ENCODE measurements at places on chromosomes 3 and 15. TPM values are rescaled to one million over a fixed set of nuclear protein-coding genes. Genes with fewer than 3 reads are reported as not detected.

TEX55 gene
- total RNA-seq, result not detected

MUC20 gene
- 0.30 TPM for total RNA-seq

MGLL gene
- 0.49 TPM for total RNA-seq

LEKR1 gene
- 0.37 TPM for total RNA-seq

LRRC34 gene
- total RNA-seq, result 3.8 TPM

OCA2 gene
- not detected for total RNA-seq

SLC24A5 gene
- not detected for total RNA-seq

MEIS2 gene
- not detected for total RNA-seq

MYH15 gene
- 0.09 TPM for total RNA-seq

AADAC gene
- not detected for total RNA-seq

HCN4 gene
- total RNA-seq, result not detected

CATSPER2 gene
- 2.2 TPM for total RNA-seq

CALML4 gene
- 9.2 TPM for total RNA-seq

IL5RA gene
- total RNA-seq, result 0.30 TPM

DNA sequence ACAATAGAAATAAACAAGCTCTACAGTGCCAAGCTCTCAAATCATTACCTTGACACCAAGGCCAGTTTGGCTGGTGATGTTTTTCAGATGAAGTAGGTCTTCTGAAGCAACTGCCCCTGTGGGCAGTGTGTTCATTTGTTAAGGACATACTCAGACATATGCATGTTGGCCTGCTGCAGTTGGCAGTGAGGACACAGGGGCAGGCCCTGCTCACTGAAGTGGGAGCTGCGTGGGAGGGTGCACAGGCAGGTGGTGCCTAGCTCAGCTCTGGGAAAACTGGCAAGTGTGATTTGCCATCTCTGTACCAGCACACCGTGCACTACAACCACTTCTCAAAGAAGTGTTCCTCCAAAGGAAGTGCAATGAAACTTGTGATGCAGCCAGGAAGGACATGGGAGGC is 28.5 kb upstream of the SNRK start:
- no peak for DNase-seq

DNA sequence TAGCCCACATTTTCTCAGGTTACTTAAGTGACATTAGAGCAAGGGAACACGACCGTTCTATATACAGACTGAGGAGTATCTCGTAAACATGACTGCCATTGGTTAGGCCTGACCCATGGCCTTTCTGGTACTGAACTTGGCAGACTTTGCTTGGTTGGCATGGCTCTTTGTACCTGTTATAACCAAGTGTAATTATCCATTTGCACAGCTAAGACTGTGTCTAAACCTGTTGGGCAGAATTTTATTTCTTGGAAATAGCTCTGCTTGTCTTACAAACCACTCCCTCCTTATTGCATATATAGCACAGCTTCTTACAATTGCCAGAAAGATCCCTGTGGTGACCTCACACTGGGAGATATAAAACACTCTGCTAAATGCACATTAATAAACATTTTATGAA is 106.9 kb downstream of the P2RY1 start:
- DNase-seq, result no peak

DNA sequence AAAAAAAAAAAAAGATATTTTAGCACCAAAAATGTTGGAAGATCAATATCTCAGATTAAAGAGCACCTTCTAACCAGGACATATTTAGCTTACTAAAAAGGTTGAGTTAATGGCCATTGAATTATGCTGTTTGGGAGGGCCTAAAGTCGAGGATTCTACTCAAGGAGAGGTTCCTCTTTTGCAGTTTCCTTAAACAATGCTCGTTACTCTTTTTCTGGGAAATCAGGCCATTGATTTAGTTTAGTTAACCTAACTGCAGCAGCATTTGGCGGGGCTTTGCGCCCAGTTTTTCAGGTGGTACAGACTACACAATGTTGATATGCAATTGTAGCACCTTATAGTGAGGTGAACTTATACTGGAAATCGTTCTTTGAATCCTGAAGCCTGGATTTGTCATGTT is 6.8 kb downstream of the ABHD2 start:
- no peak for DNase-seq

- no peak for DNase-seq
Observed at GRCh38 chr3:136974670-136975069, 16.9 kb downstream of the IL20RB start.

- peak; percentile 61 for DNase-seq
Observed at GRCh38 chr15:31342781-31343626, 16.4 kb downstream of the KLF13 start.

- peak; percentile 44 for DNase-seq
Observed at GRCh38 chr3:16382845-16383244, 117.8 kb downstream of the OXNAD1 start.

GRCh38 chr3:171372694-171373093 is 87.5 kb downstream of the TNIK start:
- no peak for DNase-seq

- DNase-seq, result peak; percentile 70
Observed at GRCh38 chr15:29268706-29269484, 727 bp downstream of the NSMCE3 start.

DNA sequence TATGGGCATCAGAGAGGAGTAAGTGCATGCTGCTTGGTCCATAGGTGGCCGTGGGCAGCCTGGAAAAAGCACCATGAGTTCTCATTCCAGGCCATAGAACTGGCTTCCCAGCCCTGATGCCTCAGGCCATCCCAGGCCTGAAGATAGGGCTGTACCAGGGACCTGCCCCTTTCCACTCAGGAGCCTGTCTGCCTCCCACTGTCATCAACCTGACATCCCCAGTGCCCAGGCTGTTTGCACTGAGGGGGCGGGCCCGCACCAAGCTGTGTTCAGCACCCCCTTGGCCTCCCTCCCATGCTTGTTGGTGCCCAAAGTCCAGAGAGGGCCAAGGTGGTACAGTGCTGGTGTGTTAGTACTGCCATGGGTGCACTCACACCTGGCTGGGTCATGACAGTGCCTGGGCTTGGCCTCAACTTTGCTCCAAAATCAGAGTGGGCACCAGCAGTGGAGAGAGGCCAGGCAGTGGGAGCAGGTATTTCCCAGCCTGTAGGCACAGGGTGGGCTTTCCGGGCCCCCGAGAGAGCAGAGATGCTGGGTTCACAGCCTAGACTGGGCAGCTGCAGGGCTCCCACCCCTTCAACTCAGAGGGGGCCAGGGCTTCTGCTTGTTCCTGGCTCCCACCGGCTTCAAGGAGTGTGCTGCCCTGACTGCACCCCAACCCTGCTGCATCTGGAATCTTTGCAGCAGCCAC is 556.1 kb downstream of the SI start:
- no peak for DNase-seq

- peak; percentile 83 for DNase-seq
Observed at GRCh38 chr3:13414040-13414729, 5.9 kb downstream of the NUP210 start.

DNA sequence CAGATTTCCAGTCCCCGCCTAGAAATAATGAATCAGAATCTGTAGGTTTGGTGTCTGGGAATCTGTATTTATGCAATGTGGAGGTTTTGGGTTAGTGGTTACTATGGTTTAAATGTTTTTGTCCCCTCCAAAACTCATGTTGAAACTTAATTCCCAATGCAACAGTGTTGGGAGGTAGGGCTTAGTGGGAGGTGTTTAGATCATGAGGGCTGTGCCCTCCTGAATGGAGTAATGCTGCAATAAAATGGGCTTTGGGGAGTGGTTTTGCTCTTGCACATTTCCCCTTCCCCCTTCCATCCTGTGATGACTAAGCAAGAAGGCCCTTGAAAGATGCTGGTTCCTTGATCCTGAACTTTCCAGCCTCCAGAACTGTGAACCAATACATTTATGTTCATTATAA is 9.2 kb upstream of the RFC4 start:
- no peak for DNase-seq

- no peak for DNase-seq
Observed at GRCh38 chr3:120850381-120851295, 57.4 kb upstream of the STXBP5L start.

DNA sequence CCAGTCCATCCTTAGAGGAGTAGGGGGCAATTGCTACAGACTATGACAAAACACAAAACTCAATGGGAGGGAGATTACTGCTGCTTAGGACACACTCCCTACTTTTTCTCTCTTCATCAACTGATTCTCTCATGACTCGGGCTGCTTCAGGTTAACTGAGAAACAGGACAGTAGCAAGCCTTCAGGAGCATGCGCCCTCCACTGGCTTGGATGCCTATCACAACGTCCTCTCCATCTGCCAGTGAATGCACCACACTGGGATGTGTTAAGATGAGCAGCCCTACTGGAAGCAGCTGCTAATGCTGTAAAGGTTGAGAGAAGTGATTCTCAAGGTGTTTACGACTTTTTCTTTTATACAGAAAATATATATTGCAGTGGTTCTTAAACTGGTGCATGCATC is 542.3 kb downstream of the EDEM1 start:
- no peak for DNase-seq

GRCh38 chr3:158221426-158221825 is 111.5 kb downstream of the RSRC1 start:
- DNase-seq, result no peak

GRCh38 chr3:12983319-12983718 is 89.9 kb downstream of the IQSEC1 start:
- DNase-seq, result no peak

GRCh38 chr3:56119575-56120349 is 348.5 kb downstream of the ERC2 start:
- DNase-seq, result no peak

- DNase-seq, result peak; percentile 38
Observed at GRCh38 chr3:149224736-149225594, 3.3 kb upstream of the CP start.

- DNase-seq, result no peak
Observed at GRCh38 chr3:149296972-149297371, 36.5 kb downstream of the TM4SF18 start.

DNA sequence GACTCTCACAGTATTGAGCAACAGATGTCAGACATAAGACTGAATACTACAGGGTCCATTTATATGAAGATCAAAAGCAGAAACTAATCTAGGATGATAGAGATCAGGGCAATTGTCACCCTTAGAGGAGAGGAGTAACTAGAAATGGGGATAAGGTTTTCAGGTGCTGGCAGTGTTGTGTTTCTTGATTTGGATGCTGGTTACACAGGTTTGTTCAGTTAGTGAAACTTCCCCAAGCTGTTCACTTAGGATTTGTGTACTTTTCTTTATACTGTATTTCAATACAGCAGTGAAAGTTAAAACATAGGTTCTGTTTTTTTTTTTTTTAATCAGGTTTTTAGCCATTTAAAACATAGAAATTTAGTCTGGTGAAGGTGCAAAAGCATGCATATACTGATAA is 39.1 kb upstream of the CMTM7 start:
- no peak for DNase-seq

DNA sequence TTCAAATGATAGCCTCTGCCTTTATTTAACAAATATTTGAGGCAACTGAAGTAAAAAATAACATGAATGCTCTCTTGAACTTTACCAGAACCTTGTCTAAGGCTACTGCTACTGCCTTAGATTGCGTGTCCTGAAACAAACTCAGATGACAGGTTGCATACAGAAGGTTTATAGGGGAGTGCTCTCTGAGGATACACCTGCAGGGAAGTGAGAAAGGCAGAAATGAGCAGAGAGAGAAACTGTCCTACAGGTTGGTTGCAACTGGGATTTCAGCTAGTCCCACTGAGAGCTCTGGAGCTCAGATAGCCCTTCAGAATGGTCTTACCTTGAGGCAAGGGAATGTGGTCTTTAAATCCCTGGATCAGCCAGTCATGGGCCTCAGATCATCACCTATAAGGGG is 165.5 kb downstream of the IL5RA start:
- DNase-seq, result no peak

- DNase-seq, result no peak
Observed at GRCh38 chr3:18044971-18045880, 302.8 kb upstream of the TBC1D5 start.

GRCh38 chr15:101528108-101528916 is 38.8 kb upstream of the PCSK6 start:
- no peak for DNase-seq

GRCh38 chr3:71956716-71957115 is 171.8 kb upstream of the PROK2 start:
- no peak for DNase-seq

- no peak for DNase-seq
Observed at GRCh38 chr3:171354049-171354705, 106.0 kb downstream of the TNIK start.

- peak; percentile 16 for DNase-seq
Observed at GRCh38 chr3:172846103-172846561, 95.6 kb downstream of the ECT2 start.

DNA sequence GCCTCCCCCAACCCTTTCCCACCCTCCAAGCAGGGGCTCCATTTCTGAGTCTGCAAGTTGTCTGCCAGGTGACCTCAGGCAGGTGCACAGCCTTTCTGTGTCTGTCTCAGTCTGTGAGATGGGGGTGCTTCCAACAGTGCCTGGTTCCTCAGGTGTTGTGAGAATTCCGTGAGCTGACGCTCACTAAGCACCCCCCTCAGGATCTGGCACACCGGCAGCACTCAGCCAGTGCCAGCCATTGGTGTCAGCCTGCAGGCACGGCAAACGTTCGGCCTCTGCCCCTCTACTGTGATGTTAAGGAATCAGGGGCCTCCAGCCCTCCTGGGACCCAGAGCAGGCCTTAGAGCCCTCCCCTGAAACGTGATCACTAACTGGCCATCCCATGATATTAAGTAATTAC is 2.4 kb downstream of the KLF15 start:
- no peak for DNase-seq

- DNase-seq, result no peak
Observed at GRCh38 chr3:195836476-195837135, 24.9 kb upstream of the MUC4 start.

- DNase-seq, result no peak
Observed at GRCh38 chr3:132381348-132381944, 35.9 kb upstream of the DNAJC13 start.

DNA sequence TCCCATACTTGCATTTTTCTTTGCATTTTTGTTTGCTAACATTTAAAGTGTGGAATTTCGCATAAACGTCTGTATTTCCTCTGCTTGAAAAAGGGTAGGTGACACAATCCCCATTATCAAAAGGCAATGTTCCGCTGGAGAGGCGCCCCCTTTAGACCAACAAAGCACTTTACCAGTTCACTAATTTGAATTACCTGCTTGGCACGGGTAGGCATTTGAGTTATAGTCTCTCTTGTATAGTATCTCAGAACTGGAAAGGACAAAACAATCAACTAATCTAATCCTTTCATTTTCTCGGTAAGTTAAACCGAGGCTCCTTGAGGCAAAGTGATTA is 775 bp upstream of the CCDC39 start:
- DNase-seq, result peak; percentile 59

- no peak for DNase-seq
Observed at GRCh38 chr3:39429466-39429865, 22.9 kb downstream of the RPSA start.

- no peak for DNase-seq
Observed at GRCh38 chr3:55305696-55306485, 181.2 kb downstream of the WNT5A start.

DNA sequence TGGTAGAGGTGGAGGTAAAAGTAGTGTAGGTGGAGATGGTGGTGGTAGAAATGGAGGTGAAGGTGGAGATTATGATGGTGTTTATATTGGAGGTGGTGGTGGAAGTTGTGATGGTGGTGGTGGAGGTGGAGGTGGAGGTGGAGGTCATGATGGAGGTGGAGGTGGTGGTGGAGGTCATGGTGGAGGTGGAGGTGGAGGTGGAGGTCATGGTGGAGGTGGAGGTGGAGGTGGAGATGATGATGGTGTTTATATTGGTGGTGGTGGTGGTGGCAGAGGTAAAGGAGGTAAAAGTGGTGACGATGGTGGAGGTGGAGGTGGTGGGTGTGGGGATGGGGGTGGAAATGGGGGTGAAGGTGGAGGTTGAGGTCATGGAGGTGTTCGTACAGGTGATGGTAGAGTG is 107.8 kb downstream of the ASB7 start:
- DNase-seq, result no peak
